ENCODE measurements at places on chromosomes 7 and 10.

GRCh38 chr10:28894146-28894545 is 216.8 kb downstream of the BAMBI start:
- DNase-seq, result no peak

GRCh38 chr7:34109936-34110780 is 204.8 kb downstream of the BMPER start:
- DNase-seq, result no peak

GRCh38 chr10:101111547-101111946 is 19.6 kb upstream of the TLX1 start:
- no peak for DNase-seq

DNA sequence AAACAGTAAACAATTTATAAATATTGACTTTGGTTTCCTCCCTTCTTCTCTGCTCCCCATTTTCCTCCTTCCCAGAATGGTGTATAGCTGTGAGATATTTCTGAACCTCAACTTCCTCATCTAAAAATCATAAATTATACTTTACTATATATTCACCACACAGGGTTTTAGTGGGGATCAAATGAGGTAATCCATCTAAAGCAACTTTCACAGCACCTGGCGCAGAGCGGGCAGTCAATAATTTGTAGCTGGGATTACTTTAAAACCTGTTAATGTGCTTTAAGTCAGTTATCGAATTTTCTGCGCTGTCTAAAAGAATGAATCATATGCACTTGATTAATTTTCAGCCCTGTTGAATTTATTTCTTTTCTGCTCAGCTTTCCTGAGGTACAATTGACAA is 172.7 kb downstream of the PTEN start:
- DNase-seq, result no peak
